Activated gamma-delta T cell treated with anti-CD3 and anti-CD28 coated beads, Interleukin-2, amount 50 U/mL, for 16 hours (primary cell): ENCODE measurements at places on chromosomes 3 and 15.

- no peak for DNase-seq
Measured at GRCh38 chr15:37691911-37692310, 242.5 kb upstream of the TMCO5A start.

- DNase-seq = no peak
Measured at GRCh38 chr3:76646921-76647562, 392.9 kb upstream of the ROBO2 start.

DNA sequence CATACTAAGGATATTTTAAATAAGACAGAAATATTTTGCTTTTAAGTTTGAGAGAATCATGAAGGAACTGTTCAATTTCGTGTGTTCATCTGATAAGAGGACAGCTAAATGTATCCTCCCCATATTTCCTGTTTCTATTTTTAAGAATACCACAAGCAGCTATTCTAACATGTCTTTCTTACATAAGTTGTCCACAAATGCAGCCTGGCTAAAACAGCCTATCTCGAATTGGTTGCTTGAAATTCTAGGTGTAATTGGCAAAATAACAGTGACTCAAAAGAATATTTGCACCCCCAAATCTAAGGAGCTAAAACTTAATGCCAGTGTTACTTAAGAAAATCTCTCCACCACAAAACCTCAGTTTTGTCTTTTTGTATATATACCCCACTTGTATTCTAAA lies 35.0 kb downstream of the BTLA start:
- DNase-seq = no peak

GRCh38 chr15:77144026-77144425 lies 73.1 kb upstream of the TSPAN3 start:
- DNase-seq = no peak

DNA sequence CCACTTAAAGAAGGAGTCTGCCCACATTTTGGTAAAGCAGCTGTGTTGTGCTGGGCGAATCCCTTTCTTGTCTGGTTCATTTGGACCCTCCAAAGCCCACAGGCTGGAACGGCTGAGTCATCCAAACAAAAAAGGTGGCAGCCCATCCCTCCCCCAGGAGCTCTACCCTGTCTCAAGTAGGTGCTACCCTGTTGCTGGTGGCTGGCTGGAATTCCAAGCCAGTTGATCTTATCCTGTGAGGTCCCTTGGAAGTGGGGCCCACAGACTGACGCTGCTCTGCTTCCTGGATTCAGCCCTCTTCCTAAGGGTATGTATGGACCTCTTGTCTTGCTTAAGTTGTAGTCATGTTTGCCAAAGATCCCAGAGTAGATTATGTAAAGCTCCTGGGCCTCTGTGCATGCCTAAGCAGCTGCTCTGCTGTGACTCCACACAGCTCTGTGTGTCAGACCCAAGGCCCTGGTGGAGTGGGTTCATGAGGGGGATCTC lies 44.5 kb downstream of the CCR1 start:
- DNase-seq = no peak

DNA sequence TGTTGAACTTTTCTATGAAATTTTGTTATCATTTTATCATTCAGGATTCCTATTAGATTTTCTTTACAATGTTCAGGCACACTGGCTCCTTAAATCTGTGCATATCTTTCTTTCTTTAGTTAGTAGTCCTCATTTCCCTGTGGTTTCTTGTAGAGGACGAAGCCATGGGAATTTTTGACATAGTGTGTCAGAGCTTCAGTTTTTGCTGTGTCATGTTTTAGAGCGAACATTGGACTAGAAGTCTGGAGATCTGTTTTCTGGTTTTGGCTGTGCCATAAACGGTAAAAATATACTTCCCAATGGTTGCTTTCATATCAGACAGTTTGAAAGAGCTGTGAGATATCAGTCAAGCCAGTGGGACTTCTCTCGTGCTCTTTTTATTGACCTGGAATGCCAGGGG lies 105.2 kb downstream of the CHCHD4 start:
- no peak for DNase-seq

GRCh38 chr3:119628390-119628789 lies 30.7 kb downstream of the PLA1A start:
- DNase-seq = no peak

DNA sequence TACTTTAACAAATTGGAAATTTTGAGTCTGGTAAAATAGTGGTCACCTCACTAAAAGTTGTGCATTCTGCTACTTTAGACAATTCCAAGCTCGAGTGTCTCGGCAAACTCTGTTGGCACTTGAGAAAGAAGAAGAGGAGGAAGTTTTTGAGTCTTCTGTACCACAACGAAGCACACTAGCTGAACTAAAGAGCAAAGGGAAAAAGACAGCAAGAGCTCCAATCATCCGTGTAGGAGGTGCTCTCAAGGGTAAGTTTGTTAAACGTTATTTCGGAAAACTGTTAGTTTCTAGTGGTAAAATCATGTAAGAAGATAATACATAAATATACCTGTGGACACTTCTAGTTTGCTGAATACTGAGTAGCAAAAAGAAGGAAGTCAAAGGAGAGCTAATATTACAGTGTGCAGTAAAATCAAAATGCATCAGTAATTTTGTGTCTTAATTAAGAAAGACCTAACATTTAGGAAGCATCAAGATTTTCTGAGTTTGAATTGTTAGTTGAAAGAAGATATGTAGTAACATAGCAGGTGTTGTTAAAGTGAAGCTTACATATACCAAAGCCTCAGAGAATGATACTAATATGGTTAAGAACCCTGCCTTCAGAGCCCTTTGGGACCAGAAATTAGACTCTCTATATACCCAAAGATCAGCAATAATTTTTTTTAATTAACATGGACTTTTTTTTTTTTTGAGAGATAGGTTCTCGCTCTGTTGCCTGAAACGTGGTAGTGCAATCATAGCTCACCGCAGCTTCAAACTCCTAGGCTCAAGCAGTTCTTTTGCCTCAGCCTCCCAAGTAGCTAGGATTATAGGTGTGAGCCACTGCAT lies 23.0 kb downstream of the BUB1B start:
- no peak for DNase-seq

- no peak for DNase-seq
Measured at GRCh38 chr3:24318677-24319287, 175.9 kb downstream of the THRB start.

DNA sequence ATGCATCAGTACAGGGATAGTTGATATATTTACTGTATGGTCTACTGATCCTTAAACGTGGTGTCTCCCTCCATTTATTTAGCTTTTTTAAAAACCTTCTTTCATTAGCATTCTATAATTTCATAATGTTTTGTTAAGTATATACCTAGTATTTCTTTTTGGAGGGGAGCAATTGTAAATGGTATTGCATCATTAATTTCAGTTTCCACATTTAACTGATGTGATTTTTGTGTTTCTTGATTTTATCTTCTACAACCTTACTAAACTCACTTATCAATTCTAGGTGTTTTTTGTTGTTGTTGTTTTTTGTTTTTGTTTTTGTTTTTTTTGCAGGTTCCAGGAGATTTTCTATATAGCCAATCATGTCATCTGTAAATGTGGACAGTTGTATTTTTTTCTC lies 18.4 kb downstream of the GOLGA6L1 start:
- no peak for DNase-seq
